ENCODE measurements at places on chromosomes 1 and 21.

DNA sequence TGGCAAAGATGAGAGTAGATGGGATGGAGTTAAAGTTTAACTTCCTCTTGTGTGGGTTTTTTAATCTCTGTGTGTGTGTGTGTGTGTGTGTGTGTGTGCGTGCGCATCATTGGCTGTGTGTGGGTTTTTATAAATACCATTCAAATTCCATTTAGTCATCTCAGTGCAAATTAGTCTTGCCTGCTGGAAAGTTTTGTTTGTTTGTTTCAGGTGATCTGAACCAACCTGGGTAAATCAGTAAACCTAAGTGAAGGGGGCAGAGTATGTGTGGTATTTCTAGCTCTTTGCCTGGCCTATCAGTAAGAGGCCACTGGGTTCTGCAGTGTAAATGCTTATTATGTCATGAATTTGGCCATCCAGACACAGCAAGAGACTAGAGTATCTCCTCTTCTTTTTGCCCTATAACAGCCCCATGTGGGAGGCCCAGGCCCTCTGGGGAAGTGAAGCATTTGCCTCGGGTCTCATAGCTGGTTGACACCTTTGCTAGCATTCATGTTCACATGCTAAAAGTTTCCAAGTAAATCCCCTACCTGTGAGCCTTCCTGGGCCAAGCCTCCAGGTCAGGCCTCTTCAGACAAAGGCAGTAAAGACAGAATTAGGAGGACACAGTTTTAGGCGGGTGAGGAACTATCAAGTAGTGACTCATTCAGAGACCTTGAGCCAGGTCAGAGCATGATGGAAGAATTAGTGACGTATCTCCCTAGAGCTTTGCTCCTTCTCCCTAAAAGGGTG lies 14.7 kb downstream of the INTS3 start:
- DNase-seq, result no peak

DNA sequence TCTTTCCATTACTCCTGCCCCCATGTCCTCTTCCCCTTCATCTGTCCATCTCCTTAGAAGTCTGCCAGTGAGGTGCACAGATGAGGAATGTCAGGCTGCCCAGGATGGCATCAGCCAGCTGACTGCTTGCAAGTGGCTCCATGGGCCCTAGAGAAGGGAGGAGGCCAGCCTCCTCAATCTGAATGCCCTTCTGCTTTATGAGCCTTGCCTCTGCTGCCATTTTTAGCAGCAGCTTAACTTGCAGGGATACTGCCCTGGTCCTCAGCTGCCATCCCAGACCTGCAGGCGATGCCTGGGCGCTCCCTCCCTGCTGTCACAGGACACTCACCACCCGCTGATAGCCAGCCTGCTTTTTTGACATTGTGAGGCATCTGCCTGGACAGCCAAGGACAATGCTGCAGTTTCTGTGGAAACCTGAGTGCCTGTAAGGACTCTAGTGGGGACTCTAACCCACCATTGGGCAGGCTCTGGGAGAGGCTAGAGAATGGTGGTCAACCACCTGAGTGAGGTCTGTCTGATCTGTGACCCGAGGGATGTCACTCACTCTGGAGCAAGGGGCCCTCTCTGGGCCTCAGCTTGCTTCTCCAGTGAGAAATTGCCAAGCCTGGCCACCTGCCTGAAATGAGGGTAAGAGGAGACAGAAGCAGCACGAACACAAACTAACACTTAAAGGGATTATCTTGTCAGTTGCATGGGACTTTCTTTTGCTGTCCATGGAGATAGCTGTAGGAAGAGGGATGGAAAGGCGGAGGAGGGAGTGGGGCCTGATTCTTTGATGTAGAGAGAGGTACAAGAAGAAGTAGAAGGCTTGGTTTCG lies 185.0 kb downstream of the MIS18A start:
- DNase-seq, result no peak

DNA sequence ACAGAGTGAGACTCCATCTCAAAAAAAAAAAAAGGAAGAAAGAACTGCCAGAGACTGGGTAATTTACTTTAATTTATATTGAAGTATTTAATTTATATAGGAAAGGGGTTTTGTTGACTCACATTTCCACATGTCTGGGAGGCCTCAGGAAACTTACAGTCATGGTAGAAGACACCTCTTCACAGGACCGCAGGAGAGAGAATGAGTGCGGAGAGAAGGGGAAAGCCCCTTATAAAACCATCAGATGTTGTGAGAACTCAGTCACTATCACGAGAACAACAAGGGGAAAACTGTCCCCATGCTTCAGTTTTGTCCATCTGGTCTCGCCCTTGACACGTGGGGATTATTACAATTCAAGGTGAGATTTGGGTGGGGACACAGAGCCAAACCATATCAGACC lies 25.8 kb upstream of the PPP1R8 start:
- no peak for DNase-seq

GRCh38 chr21:45709173-45709572 lies 65.6 kb downstream of the PCBP3 start:
- DNase-seq, result no peak

- no peak for DNase-seq
Measured at GRCh38 chr1:87180682-87181081, 148.0 kb upstream of the LMO4 start.

DNA sequence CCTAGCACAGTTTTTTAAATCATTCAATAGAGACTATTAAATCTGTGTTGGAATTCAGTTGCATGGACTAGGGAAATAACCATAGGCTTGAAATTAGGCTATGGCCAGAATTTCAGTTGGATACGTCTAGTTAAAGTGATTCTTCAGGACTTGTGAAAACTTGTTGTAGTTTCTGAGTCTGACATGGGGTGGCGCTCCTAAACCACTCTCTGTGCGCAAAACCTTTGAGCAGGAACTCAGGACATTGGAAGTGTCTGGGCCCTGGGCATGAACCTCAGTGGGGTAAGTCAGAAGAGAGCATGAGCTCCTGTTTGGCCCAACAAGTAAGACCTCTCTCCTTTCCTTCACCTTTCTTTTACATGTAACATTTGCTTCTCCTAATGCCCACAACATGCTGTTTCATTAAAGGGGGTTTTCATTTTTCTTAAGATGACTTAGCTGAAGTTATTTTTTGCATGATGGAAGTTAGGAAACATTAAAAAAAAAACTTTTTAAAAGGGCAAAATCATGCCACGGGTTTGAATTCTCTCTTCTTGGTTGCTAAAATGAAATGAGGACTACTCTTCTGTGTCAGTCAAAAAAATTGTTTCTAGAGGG lies 17.1 kb upstream of the CCDC190 start:
- DNase-seq, result peak; percentile 68

All from DMS 273 treated with DMSO at 0.1 percent for 48 hours (cell line).